ENCODE measurements at places on chromosomes 13 and 19. TPM values are rescaled to one million over a fixed set of nuclear protein-coding genes. Genes with fewer than 3 reads are reported as not detected.

GRCh38 chr13:35208587-35208986 is 266.5 kb downstream of the NBEA start:
- H3K4me3 ChIP-seq = no peak overlapping the region
- H3K4me1 ChIP-seq = no peaks in the 10 kb centered on the region
- H3K36me3 ChIP-seq = peaks cover 14% of the 10 kb centered on the region
- H3K27me3 ChIP-seq = no peaks in the 10 kb centered on the region
- H3K27ac ChIP-seq = no peak overlapping the region

Gene GRIN3B
- 1.9 TPM for total RNA-seq

- no peak for DNase-seq
- H3K27me3 ChIP-seq = no peaks in the 10 kb centered on the region
- 0 out of 2 replicates have a peak, but pooled peaks cover 4% of the 10 kb centered on the region for H3K36me3 ChIP-seq
- H3K4me1 ChIP-seq = peaks cover 50% of the 10 kb centered on the region
Observed at GRCh38 chr13:46684287-46685001, 112.5 kb downstream of the ESD start.

- H3K27me3 ChIP-seq = peaks cover 44% of the 10 kb centered on the region
- no peak overlapping the region for H3K4me3 ChIP-seq
- H3K36me3 ChIP-seq = no peaks in the 10 kb centered on the region
- no peak overlapping the region for H3K27ac ChIP-seq
- peaks cover 10% of the 10 kb centered on the region for H3K4me1 ChIP-seq
Observed at GRCh38 chr19:45587873-45588272, 3.3 kb upstream of the OPA3 start.

Gene CCL25
- 0.53 TPM for total RNA-seq

- no peak for DNase-seq
- no peaks in the 10 kb centered on the region for H3K27me3 ChIP-seq
- peaks cover 19% of the 10 kb centered on the region for H3K4me1 ChIP-seq
- H3K4me3 ChIP-seq = no peak overlapping the region
Observed at GRCh38 chr13:113176280-113176679, 17.8 kb downstream of the PROZ start.

Gene ZNF554
- 6.2 TPM for total RNA-seq

DNA sequence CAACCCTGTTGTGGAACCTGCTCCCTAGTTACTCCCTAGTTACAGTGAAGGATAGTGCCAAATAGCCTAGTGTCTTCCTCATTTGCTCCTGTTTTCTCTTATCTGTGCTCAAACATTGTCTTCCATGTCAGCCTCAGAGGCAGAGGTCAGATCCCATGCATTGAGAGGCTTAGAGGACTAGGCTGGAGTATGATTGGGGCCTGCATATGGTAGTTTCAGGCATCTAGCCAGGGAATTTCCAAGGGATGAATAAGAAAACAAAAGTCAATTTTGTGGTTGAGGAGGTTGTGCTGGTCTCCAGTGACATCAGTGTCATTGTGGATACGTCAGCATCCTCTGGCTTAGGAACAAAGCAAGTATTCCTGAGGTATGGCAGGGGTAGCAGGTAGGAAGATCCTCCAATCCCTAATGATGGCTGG is 9.4 kb downstream of the ZNF546 start:
- peak overlapping the region; percentile 15 for H3K27ac ChIP-seq
- no peaks in the 10 kb centered on the region for H3K4me1 ChIP-seq

GRCh38 chr13:97567510-97568243 is 133.7 kb downstream of the RAP2A start:
- no peaks in the 10 kb centered on the region for H3K36me3 ChIP-seq
- H3K4me3 ChIP-seq = no peak overlapping the region
- DNase-seq = no peak
- no peaks in the 10 kb centered on the region for H3K27me3 ChIP-seq

Gene SIGLEC6
- 0.37 TPM for total RNA-seq

Gene CDADC1
- total RNA-seq = 4.9 TPM

- H3K4me3 ChIP-seq = no peak overlapping the region
- no peak overlapping the region for H3K27ac ChIP-seq
- no peak for DNase-seq
- H3K36me3 ChIP-seq = no peaks in the 10 kb centered on the region
Observed at GRCh38 chr13:45827318-45827717, 24.2 kb downstream of the SIAH3 start.
